ENCODE measurements at places on chromosomes 7 and 10. TPM values are rescaled to one million over a fixed set of nuclear protein-coding genes. Genes with fewer than 3 reads are reported as not detected.
A peak's percentile ranks its signal among the peaks of the same experiment; 100 is the strongest.

- DNase-seq = no peak
Observed at GRCh38 chr10:21300551-21300950, 224.9 kb downstream of the SKIDA1 start.

Gene AMPH
- 3.3 TPM for total RNA-seq

DNA sequence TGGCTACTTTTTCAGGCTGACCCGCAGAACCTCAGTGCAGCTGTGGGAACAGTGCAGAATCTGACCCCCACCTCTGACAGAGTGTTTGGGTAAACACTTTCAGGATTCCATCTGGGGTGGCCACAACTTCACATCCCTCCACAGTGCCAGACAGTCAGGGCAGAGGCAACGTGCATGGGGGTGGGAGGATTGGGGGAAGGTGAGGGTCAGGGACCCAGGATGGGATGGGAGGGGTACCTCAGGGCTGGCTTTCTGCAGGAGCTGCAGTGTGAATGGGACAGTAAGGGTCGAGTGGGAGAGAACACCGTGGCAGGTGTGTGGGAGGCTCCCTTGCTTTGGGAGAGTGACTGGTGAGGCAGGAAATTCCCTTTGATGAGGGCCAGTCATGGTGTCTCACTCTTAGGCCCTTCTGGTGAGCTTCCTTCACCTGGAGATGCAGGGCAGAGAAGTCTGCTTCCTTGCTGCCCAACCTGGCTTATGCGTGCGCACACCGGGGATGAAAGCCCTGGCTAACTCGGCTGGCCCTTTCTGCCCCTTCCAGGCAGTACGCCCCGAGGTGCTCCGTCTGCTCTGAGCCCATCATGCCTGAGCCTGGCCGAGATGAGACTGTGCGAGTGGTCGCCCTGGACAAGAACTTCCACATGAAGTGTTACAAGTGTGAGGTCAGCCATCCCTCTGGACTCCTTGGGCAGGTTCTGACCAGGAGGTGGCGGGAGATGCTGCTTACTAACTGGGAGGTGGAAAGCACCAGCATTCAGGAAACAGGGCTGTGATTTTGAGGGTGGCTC lies 8.4 kb downstream of the ZYX start:
- DNase-seq = no peak

- DNase-seq = peak; percentile 75
Observed at GRCh38 chr10:126576336-126576735, 94.2 kb downstream of the C10orf90 start.

All from astrocyte (in vitro differentiated cells and primary cell).